ENCODE measurements at places on chromosomes 16 and 17. TPM values are rescaled to one million over a fixed set of nuclear protein-coding genes. Genes with fewer than 3 reads are reported as not detected.

- no peak for DNase-seq
Observed at GRCh38 chr16:69939821-69940585, 11.1 kb upstream of the CLEC18A start.

DNA sequence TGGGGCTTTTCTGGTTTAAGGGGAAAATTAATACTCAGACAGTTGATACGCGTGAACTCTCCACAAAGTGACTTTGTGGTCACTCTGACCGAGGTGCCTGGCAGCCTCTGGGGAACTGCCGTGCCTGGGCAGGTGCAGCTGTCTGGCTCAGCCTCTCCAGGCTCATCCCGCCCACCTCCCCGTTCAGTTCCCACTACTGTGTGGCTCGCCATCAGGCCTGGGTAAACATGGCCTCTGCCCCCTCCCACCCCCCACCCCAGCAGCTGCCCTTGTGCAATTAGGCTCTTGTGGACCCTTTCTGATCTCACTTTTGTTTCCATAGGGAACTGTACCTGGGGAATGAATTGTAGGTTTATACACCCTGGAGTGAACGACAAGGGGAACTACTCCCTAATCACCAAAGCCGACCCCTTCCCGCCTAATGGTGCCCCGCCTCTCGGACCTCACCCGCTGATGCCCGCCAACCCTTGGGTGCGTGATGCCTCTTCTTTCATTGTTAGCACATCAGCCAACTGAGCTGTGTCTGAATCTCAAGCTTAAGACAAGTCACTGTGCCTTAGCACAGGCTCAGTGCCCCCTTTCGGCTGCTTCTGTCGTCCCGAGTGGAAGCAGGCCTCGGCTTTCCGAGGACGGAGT, 27.8 kb downstream of the ZC3H18 start:
- no peak for DNase-seq

GRCh38 chr16:75250089-75250808, 1.2 kb downstream of the BCAR1 start:
- no peak for DNase-seq

DNA sequence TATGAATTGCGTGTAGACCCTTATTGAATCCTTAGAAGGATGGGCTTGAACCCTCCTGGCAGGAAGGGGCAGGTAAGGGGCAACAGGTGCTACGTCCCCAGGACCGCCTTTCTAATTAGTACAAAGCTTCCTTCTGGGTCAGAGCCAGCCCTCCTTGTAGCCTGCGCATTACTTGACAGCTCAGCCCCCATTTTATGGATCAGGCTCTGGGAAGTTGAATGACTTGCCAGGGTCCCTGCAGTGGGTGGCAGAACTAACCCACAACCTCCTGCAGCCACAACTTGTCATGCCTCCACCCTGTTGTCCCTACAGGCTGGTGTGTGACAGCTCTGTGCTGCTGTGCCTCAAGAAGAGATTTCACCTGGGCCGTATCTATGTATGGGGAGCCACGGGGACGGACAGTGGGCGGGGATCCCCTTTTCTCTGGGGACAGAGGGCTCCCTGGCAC, 2.7 kb downstream of the MYO15B start:
- no peak for DNase-seq

- DNase-seq: no peak
Observed at GRCh38 chr17:49633762-49634484, 44.0 kb downstream of the SPOP start.

GRCh38 chr16:12917246-12917645, 15.8 kb downstream of the SHISA9 start:
- DNase-seq: no peak

Gene TP53TG3
- total RNA-seq: not detected

GRCh38 chr16:30996985-30997724, 12.1 kb downstream of the HSD3B7 start:
- DNase-seq: peak; percentile 74

DNA sequence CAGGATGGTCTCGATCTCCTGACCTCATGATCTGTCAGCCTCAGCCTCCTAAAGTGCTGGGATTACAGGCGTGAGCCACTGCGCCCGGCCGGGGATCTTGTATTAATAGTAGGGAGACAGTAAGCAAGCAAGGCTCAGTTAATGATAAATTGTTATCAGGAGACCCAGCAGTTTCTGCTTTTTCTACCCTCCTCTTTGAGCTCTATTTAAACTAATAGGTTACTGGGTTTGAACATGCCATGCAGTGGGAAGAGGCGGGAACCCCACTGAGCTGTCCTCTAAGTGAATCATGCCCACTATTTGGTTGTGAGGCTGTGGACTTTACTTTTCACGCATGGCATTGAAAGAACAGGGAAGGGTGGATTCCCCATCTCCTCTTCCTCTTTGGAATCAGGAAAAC, 223.9 kb downstream of the WWOX start:
- DNase-seq: no peak

DNA sequence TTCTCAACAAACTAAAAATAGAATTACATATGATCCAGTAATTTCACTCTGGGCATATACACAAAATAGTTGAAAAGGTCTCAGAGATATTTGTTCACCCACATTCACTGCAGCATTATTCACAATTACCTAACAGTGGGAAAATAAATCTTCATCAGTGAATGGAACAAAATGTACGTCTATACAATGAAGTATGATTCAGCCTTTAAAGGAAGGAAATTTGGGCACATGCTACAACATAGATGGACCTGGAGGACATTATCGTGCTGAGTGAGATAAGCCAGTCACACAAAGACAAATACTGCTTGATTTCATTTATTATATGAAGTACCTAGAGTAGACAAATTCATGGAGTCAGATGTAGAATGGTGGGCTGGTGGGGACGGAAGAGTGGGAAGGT, 47.0 kb downstream of the MFSD11 start:
- no peak for DNase-seq

DNA sequence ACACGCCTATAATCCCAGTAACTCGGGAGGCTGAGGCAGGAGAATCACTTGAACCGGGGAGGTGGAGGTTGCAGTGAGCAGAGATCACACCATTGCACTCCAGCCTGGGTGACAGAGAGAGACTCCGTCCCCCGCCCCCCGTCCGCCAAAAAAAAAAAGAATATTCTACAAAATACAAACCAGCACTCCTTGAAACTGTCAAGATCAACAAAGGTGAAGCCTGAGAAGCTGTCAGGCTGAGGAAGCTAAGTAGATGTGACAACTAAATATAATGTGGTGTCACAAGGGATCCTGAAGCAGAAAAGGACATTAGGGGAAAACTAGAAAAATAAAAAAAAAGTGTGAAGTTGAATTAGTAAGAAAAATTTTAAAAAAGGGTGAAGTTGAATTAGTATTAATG, 6.2 kb downstream of the CD2BP2 start:
- DNase-seq: no peak

Gene C16orf74
- total RNA-seq: 8.2 TPM
